Foreskin melanocyte (primary cell): ENCODE measurements at places on chromosomes 3 and 15.

DNA sequence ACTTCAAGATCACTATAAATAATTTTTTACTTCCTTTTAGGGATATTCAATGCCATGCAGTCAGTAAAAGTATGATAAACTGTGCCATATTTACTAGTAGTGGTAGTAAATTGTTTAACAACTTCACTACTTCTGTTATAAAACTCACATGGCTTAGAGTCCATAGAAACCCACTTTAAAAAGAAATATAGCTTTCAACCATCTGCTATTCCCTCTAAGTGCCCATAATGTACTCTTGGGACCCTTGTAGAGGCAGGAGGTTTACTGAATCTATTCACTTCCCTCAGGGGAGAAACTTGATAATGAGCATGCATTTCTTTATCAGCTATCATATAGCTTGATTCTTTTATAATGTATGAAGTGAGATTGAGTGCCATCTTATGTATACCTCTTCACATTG, 1448.4 kb upstream of the ALCAM start:
- DNase-seq: no peak

DNA sequence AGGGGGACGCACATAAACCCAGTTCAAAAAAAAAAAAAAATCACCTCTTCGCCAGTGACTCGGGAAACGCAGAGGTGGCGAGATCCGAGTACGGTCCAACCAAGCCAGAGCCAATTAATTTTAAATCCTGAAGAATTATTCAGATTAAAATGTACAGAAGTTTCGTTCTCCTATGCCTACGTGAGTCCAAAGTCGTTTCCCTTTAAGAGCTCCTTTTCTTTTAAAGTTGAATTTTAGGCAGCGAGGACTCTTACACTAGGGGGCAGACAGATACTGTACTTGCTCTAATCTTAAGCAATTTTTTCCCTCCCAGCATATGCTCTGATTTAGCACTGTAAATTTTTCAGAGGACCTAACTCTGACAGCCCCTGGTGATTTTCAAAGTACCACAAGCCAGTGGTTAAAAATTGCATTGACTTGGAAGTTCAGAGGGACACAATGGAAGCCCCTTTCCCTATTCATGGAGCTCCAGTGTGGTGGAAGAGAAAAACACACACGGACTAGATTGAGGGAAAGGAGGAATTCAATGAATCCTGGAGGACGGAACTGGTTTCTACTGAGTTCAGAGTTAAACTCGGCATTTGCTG, 3.3 kb upstream of the NR2F2 start:
- peak; percentile 82 for DNase-seq

GRCh38 chr3:140863580-140864009, 78.0 kb upstream of the SLC25A36 start:
- DNase-seq: peak; percentile 46

- DNase-seq: peak; percentile 21
These were observed 13.0 kb downstream of the TGM5 start for GRCh38 chr15:43253431-43254403.

- DNase-seq: no peak
These were observed 51.5 kb downstream of the GABRB3 start for GRCh38 chr15:26721232-26721967.

- no peak for DNase-seq
These were observed 137.9 kb downstream of the UACA start for GRCh38 chr15:70625438-70625837.

DNA sequence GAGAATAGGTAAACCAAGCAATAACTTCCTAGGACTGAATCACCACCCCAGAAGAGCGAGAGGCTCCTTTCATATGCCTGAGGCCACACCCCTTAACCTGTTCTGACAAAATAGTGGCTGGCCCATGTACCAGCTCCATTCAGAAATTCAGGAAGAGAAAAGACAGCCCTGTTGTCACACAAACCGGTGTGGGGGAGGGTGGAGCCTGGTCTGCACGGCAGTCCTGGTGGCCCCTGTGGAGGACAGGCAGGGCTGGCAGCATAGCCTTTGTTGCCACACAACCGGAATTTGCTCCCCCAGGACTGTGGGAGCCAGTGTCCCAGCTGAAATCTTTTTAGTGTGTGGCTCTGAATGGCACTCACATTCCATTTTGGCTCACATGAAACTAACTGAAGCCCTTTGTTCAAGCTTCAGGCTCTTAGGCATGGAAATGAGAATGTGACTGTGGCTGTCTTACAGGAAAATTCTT, 23.8 kb downstream of the RLBP1 start:
- DNase-seq: peak; percentile 94

DNA sequence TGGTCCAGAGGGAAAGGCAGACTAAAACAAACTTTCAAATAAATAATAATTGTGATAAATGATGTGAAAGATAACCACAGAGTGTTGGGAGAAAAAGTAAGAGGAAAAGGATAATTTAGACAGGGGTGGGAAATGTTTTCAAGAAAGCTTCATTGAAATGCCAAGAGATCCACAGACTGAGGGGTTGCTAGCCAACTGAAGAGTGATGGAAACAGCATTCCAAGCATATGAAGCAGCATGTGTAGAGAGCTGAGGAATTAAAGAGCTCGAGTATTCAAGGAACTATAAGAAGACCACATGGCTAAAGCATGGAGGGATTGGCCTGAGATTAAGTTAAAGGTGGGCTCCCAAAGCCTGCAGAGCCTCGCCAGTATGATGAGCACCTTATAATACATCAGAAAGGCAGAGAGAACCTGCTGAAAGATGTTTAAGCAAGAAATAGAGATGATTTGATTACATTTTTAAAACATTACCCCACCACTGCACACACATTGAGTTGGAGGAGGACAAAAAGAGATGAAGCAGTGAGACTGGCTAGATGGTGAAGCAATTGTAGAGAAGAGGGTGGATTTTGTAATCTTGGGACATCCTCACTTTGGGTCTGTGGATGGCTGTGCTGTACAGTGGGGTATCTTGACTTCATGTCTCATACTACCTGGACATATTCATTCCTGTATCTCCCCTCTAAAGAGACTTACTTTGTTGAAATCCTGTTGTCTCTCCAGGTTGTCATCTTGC, 100.8 kb downstream of the STAC start:
- no peak for DNase-seq

- DNase-seq: no peak
These were observed 7.5 kb downstream of the CMSS1 start for GRCh38 chr3:99825004-99825640.

- no peak for DNase-seq
These were observed 39.8 kb downstream of the CGGBP1 start for GRCh38 chr3:88019024-88019423.

DNA sequence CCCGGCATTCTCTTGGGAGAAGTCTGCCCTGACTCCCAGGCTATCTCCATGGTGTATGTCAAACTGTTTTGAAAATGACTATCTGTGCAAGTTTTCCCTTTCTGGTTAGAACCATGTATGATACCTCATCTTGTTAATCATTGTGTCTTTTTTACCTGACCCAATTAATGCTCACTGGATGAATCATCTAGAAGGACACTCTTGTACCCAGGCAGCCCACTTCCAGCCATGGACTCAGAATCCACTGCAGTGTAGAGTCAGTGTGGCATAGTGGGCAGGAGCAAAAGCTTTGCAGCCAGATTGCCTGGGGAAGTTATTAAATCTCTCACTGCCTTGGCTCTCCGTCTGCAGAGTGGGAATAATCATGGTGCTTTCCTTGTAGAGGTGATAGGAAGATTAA, 1.2 kb downstream of the FAM3D start:
- DNase-seq: no peak

- no peak for DNase-seq
These were observed 157.6 kb upstream of the PPP2R3A start for GRCh38 chr3:135807879-135808278.

- no peak for DNase-seq
These were observed 110.5 kb upstream of the RAP2B start for GRCh38 chr3:153051427-153052095.

GRCh38 chr3:8278448-8278847, 223.2 kb upstream of the LMCD1 start:
- DNase-seq: no peak

DNA sequence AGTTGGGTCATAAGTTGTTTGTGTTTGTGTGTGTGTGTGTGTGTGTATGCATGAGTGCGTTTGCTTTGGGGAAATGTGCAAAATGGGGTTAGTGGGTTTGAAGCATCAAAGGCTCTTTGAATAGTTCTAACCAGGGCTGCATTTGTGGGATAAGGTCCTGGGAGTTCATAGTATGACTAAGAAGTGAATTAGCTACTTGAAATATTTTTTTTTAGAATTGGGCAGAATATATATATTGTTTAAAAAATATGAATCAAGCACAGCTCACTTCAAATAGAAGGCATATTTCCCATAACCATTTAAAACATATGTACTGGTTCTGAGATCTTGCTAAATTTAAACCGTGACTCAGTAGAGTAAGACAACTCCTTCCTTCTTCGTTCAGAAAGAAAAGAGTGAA, 43.1 kb downstream of the IGF2BP2 start:
- peak; percentile 94 for DNase-seq

- no peak for DNase-seq
These were observed 44.9 kb upstream of the CHRM5 start for GRCh38 chr15:33923446-33923845.

- no peak for DNase-seq
These were observed 17.6 kb upstream of the TM2D3 start for GRCh38 chr15:101669744-101670143.

GRCh38 chr15:71532994-71533393, 277.4 kb upstream of the NR2E3 start:
- DNase-seq: no peak

DNA sequence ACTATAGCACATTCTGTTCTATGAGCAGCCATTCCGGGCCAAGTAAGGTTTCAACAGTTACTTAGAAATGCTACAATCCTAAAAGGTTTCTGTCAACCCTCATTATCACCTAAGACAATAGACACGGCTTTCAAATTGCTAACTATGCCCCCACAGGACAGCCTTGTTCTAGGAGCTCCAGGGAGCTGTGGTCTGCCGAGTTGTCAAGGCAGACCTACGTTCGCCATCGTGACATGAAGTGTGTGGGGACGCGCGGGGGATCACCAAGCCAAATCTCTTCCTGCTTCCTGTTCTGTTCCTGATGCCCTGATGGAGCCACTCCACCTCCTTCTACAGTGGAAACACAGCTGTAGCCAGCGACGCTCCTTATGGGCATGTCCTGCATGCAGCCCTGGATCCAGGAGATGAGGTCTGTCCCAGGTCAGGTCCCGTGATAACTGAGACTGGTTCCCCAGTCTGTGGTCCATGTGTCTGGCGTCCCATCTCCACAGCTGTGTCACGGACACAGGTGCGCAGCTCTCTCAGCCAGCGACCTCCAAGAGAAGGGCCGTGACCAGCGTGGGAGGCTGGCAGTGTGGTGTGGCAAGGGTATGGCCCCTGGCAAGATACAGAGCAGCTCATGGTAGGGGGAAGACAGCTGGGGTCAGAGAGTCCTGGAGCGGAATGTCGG, 82.8 kb downstream of the PCSK6 start:
- DNase-seq: no peak

GRCh38 chr3:117144853-117145252, 435.3 kb downstream of the TUSC7 start:
- no peak for DNase-seq

GRCh38 chr3:107235193-107235927, 141.9 kb upstream of the CCDC54 start:
- no peak for DNase-seq

DNA sequence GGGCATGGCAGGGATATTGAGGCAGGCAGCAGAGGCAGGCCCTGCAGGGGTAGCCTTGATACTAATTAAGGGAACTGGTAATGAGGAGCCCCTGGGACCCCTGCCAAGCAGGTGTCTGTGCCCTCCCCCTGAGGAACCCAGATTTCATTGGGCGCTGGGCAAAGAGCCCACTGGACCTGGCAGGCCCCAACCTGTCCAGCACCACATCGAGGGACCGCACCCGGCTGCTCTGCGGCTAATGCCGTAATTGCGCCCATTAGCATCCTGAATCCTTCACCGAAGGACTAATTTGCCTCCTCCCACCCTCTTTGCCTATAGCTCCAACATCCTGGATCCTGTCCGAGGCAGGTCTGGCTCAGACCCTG, 13.7 kb upstream of the SEMA3B start:
- DNase-seq: no peak

DNA sequence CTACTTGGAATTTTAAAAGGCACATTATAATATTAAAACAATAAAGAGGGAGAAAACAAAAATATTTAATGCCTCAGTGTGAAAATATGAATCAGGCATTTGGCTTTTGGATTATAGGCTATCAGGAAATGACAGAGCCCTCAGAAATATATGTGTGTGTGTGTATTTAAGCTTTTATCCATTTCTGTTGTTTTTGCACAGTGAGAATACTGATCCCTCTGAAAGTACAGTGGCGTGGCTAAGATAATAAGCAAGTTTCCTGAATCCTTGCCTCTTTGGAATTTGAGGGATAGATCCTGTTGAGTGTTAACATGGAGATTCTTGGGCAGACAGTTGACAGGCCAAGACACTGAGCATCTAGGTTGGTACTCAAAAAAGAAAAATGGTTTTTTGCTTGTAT, 234.8 kb upstream of the ZBTB20 start:
- DNase-seq: no peak

GRCh38 chr3:42658091-42658770, 4.7 kb downstream of the ZBTB47 start:
- DNase-seq: no peak

DNA sequence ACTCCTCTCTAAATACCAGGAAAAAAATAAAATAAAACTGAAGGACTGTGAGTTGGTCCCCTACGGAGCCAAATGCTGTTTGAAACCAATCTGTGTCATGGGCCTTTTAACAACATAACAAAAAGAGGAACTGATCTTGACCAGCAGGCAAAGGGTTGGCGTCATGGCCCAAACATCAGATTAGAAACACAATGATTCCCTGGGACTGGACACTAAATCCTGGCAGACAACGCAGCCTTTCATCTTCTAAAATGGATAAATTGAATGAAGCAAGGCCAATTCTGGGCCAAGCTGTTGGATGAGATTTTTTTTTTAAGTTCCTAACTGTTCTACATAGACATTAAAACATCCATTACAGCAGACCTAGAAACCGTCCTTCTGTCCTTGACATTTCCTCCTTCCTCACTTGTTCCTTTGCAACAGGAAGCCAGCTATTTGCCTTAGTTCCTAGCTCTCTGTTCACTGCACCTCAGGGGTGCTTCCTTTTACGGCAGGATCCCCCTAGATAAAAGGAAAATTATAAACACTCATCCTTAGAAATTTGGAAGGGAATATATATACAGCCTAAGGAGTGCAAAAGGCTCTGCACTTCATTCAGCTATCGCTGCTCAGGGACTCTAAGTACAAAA, 21.6 kb upstream of the TAFA4 start:
- no peak for DNase-seq

DNA sequence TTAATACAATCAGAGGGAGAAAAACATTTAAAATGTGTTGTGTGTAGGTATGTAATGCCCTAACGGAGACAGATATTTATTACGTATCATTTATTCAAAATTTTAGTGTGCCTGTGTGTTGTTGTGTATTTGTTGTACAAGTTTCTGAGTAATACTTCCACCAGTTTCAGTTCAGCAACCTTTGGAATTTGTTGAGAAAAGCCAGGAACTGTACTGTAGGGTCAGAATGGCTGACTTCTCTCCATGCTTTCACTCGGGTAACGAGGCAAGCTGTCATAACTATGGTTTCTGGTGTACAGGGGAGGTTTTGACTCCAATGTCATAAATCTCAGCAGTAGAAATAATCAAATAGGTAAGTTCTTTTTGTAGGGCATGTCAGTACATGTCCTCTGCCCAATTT, 23.8 kb upstream of the CNTN6 start:
- DNase-seq: no peak
